ENCODE measurements at places on chromosomes 13 and 19.

- DNase-seq = no peak
Observed at GRCh38 chr13:114177245-114178010, 1.6 kb upstream of the CFAP97D2 start.

GRCh38 chr13:66430269-66430668, 799.9 kb downstream of the PCDH9 start:
- no peak for DNase-seq

- DNase-seq = no peak
Observed at GRCh38 chr13:43100667-43101066, 77.3 kb downstream of the DNAJC15 start.

DNA sequence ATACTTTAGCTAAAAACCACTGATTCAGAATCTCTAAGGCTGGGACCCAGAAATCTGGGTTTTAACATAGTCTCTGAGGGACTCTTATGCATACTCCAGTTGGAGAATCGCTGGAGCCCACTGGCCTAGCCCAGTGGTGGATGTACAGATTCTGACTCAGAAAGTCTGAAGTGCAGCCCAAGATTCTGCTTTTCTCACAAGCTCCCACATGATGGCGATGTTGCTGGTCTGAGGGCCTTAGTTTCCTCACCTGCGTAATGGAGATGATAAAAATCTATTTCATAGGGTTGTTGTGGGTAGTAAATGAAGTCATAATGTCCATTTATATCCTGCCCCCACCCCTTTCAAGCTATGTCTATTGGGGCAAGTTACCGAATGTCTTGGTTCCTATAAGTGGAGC, 7.7 kb upstream of the CDADC1 start:
- no peak for DNase-seq

GRCh38 chr19:12721656-12722565, 1.8 kb downstream of the TNPO2 start:
- no peak for DNase-seq

DNA sequence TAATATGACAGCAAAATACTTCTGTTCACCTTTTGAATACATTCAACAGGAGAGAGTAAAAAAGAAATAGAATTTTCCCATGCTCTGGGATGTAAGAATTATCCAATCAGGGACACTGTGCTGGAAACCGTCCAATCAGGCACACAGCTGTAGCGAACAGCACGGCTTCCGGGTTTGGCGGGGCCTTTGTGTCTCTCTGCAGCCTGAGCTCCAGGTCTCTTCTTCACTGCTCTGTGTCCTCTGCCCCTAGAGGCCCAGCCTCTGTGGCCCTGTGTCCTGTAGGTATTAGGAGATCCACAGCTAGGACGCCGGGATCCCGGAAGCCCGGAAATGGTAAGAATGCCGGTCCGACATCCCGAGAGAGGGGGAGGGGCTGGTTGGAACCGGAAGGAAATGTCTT, 92.7 kb downstream of the ZNF737 start:
- no peak for DNase-seq

DNA sequence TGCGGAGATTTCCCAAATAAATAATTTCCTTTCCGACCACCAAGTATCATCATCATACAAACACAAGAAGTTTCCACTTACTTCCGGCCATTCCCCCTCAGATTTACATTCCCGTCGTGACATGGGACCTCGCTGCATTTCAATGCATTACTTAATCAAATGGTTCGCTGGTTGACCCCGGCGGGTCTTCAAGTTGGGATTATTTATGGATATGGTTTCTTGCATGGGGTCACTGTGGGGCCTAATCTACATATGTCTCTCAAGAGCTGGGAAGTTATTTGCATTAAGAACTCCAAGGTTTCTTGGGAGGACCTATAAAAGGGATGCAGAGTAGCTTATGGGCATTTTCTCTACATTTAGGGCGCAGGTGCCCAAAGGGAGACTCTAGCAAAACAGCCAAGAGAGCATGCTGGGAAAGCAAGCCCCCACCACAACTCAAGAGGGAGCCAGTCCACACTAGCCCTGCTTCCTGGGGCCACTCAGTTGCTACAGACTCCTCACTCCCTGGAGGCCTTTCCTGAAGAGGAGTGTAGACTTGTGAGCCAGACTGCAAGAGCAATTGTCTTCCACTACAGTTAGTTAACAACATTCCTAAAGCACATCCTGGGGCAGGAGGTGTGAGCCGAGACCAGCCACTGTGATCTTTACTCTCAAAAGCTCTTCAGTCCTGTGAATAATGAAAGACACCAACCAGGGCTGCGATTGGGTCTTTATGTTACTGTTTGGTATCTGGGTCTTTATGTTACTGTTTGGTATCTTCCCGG, 125.3 kb downstream of the KATNAL1 start:
- DNase-seq = no peak

DNA sequence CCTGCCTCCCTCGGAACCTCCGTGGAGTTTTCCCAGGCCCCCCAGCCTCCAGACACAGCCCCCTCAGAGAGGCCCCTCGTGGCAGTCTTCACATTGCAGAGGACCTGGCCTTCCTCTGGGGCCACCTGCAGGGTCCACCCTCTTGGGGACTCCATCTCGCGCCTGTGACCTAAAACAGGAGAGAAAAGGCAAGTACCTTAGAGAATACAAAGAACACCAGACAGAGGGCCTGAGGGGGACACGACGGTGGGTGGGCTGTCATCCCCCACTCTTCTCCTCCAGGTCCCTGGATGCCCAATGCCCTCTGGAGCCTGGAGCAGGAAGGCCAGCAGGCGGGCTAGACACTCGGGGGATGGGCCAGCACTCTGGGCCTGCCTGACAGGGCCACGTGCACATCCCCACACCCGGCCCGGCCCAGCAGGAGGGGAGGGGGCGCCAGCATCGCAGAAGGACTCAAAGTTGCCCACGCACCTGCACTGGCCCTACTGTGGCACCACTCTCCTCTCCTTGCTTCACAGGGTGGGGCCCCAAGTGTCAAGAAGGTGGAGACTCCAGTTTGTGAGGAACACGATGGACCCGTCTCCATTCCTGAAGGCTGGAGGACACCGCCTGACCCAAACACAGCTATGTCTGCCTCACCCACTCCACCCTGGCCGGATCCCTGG, 4.3 kb upstream of the A1BG start:
- DNase-seq = no peak

DNA sequence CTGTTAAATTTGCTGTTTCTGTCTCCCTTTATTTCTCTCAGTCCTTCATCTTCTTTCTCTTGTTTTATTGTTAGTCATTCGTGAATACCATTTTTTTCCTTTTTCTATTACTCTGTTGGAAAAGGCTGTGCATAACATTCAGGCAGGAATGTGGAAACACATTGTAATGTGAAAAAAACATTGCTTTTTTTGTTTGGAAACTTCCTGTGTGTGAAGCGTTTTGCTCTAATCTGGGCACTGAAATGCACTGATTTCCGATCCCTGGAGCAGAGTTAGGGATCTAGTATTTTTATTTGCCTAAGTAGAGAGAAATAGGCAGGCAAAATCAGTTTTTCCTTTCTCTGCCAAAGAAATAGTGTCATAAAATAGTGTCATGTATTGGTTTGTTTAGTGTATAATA, 155.5 kb downstream of the PCCA start:
- DNase-seq = no peak

GRCh38 chr19:2089001-2089711, 7.0 kb downstream of the MOB3A start:
- DNase-seq = no peak

GRCh38 chr13:102311901-102312300, 89.9 kb downstream of the FGF14 start:
- no peak for DNase-seq

DNA sequence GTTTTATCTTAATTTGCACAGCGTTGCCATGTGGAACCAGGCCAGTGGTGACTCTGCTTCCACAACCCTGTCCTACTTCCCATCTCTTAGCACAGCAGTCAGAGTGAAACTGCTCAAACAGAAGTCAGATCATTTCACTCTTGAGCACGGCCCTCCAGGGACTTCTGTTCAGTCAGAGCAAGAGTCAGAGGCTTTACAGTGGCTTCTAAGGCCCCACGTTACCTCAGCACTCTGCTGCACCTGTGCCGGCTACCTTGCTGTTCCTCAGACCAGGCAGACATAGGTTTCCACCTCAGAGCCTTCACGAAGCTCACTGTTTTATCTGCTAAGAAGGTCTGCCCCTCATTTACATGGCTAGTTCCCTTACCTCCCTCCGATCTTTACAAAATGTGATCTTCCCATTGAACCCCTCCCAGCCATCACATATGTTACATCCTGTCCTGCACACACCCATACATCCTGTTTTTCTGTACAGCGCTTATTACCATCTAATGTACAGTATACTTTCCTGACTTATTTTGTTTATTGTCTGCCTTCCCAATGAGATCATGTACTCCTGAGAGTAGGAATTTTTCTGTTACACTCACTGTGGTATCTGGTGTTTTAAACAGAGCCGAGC, 41.6 kb downstream of the TM9SF2 start:
- DNase-seq = no peak

DNA sequence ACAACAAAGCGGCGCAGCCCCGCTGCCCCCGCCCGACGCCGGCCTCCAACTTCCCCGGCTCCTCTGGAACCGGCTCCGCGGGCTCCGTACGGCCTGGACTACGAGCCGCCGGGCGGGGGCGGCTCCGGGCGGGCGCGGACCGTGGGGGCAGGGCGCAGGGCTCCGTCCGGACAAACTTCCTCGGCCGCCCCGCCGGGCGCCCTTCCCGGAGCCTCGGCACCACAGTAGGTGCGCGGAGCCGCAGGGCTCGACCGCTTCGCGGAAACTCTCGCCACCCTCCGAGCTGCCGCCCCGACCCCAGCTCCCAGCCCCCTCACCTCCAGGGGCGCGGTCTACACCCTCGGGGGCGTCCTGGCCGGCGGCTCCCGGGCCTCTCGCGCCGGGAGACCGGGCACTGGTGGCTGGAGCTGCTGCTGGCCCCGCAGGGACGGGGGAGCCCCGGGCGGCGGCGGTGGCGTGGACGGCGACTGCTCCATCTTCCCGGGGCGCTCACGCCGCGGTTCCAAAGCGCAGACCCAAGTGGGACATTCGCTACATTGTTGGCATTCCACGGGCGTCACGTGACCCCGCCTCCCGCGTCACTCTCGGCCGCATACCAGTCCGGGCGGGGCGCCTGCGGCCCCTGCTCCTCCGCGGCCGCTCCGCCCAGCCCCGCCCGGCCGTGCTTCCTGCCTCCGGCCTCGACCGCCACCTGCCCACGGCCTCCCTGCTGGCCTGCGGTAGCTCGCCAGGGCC, at the start of gene LATS2:
Gene LATS2, minus strand, starts transcription at position 558 of the 735 bp plus-strand sequence. CDS start 15,560 bp downstream, outside the sequence.
- peak; percentile 58 for DNase-seq

- no peak for DNase-seq
Observed at GRCh38 chr13:108795841-108796240, 166.4 kb downstream of the MYO16 start.

DNA sequence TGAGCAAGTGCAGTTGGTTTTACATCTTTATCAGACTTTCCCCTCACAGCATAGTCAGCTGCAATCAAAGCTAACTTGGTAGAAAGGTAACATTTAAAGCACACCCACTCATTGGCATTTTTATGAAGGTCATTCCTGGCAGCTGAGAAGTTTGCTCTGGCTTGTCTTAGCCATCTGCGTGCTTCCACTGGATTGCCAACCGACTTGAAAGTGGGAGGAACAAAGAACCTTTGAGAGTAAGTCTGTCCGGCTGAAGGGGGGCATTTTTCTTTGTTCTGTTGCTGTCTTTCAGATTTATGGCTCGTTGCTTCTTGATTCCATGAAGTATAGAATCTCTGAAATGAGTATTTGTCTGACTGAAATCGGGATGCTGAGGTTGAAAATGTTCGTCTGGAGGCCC, 103.1 kb downstream of the SACS start:
- DNase-seq = no peak

GRCh38 chr13:93660391-93661063, 433.9 kb downstream of the GPC6 start:
- DNase-seq = no peak

Data from activated CD8-positive, alpha-beta memory T cell treated with anti-CD3 and anti-CD28 coated beads for 1 hour (primary cell).